ENCODE measurements at places on chromosomes 12 and 14.

DNA sequence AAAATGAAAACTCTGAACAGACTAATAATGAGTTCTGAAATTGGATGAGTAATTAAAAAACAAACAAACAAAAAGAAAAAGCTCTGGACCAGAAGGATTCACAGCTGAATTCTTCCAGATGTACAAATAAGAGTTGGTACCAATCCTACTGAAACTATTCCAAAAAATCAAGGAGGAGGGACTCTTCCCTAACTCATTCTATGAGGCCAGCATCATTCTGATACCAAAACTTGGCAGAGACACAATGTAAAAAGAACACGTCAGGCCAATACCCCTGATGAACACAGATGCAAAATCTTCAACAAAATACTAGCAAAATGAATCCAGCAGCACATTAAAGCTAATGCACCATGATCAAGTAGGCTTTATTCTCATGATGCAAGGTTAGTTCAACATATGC lies 183.9 kb upstream of the CNOT2 start:
- DNase-seq: no peak

DNA sequence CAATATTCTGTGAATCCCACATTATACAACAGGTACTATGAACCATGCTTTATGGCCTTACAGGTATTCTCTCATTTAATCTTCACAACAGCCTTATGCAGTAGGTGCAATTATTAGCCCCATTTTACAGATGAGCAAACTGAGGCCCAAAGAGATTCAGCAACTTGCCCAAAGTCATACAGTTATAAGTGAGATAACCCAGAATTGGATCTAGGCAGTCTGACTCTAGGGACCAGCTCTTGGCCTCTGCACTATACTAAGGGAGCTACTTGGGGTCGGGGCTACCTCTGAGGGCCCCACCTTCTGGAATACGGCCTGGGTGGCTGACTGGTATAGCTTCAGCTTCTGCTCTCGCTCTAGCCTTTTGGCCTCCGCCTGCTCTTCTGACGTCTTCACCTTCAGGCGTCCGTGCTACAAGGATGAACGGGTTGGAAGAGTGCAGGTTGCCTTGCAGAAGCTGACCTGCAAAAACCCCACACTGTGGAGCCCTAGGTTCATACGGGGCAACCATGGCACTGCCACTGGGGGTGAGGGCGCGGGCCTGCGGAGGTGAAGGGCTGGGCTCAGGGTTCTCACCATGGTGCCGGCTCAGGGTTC lies 762 bp downstream of the RABGGTA start:
- DNase-seq: no peak

- no peak for DNase-seq
These were observed 43.9 kb downstream of the GIT2 start for GRCh38 chr12:109952160-109952858.

- no peak for DNase-seq
These were observed 63.0 kb downstream of the TMEM30B start for GRCh38 chr14:61218157-61218556.

GRCh38 chr14:53032161-53032803 lies 81.4 kb upstream of the FERMT2 start:
- peak; percentile 51 for DNase-seq

DNA sequence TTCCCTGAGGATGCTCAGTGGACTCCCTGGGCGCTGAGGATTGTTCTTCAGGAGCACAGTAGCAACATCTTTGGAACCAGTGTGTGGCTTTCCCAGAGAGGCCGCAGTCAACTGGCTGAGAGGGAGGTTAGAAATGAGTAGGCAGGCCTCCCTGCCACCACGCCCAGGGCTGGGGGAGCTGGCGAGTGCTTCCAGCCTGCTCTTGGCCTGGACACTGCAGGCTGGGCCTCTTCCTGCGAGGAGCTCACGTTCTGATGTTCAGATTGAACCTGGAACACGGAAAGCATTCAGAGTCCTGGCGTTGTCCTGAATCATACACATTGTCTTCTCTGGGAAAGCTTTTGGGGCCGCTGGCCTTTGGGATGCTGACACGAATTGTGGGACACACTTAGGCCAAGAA lies 15.6 kb downstream of the TSPAN9 start:
- no peak for DNase-seq

DNA sequence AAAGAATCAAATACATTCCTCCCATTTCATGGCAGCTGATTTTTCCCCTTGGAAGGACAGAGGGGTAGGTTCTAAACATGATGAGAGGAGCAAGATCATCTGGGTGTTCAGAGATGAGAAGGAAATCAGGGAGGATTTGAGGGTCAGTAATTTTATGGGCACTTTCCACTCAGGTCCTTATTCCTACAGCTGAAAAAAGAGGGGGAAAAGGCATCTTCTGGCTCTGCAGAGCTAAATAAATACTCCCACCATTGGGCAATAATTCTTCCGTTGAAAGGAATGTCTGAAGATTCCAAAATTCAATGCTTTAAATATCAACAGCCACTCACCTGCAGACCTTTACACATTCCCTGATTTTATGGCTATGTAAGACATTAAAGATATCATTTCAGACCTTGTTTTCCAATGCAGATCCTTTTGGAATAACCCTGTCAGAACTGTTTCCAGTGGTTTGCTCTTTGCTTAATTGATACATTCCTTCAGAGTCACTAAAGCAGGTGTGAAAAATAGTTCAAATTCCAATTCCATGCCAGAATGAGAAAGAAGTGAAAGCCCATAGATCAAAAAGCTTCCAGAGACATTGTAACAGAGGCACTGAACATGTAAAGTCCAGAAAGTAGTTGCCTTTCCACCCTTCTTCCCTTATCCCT lies 233.3 kb upstream of the KRR1 start:
- no peak for DNase-seq

- DNase-seq: no peak
These were observed 111.9 kb downstream of the LRFN5 start for GRCh38 chr14:41718477-41719166.

DNA sequence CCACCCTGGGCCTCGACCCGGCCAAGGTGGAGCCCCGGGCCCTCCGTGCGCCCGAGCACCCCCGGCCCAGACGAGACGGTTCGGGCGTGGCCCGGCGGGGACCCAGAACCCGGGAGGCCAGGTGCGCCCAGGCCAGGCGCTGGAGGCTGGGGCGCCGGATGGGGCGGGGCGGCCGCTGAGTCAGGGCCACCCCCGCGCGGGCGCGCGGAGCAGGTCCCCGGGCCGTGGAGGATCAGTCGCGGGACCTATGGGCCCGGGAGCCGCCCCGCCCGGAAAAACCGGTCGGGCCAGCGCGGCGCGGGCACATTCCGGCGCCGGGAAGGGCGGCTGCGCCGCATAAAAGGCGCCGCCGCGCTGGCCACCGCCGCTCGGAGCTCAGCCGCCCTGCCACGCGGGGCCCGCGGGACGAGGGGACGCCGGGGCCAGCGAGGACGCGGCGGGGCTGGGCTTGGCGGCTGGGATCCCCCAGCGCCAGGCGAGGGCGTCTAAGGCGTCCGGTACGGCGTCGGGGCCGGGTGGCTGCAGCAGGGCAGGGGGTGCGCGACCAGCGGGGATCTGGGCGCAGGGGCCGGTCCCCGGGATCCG lies 21.5 kb upstream of the KIF26A start:
- no peak for DNase-seq

GRCh38 chr12:53245286-53245685 lies 13.3 kb upstream of the RARG start:
- DNase-seq: no peak

DNA sequence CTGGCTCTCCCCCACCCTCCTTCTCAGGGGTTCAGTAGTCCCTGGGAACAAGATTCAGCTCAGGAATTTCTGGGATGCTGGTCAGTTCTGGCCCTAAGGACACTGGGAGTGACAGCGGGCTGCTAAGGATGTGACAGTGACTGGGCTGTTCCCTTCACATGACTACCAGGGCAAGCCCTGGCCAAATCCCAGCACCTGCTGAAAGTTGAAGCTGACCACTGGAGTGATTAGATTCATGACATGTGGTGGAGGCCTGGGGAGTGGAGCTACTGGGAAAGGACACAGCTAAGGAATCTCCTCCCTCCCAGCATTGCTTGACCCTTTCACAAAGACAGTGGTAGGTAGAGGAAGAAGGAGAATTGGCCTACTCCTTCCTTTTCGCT lies 204.9 kb downstream of the DAD1 start:
- DNase-seq: no peak

GRCh38 chr14:80809663-80810062 lies 131.9 kb downstream of the CEP128 start:
- DNase-seq: no peak

- DNase-seq: no peak
These were observed 352.1 kb downstream of the ATP23 start for GRCh38 chr12:58293308-58293982.

DNA sequence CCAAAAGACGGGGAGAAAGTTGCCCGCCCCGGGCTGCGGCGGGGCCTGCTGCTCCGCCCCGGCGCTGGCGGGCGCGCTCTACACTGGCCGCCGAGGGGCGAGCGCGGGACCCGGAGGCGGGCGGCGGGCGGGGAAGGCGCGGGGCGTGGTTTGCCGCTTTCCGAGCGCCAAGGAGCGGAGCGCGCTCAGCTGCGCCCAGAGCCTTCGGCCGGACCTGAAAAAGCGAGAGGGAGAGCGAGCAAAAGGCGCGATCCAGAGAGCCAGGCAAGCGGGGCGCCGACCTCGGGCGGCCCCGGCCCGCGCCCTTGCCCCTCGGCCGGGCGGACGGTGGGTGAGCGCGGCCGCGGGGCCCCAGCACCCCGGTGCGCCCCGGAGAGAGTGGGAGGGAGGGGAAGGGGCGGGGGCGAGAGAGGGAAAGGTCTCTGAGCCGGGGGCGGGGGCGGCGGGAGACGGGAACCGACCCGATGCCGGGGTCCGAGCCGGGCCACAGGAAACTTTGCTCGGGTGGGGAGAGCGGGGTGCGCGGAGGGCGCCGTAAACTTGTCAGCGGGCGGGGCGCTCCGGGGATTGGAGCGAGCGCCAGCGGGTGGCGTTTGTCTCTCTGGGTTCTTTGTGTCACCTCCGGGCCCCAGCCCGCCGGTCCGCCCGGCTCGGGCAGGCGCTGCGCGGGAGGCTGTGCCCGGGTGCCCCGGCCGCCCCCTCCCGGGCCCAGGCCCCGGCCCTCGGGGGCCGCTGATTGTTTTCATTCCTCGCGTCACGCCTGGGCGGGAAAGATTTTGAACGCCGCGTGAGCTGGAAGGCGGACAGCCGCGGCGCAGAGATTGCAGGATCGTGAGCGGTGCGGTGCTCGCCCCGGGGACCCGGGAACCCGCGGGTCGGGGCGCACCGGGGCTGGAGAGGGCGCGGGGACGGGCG lies at the start of gene SYNE2:
Gene SYNE2 (plus strand): TSS at position 188 of the 915 bp plus-strand sequence. CDS start 56,145 bp downstream, outside the sequence.
- DNase-seq: peak; percentile 20

- DNase-seq: no peak
These were observed 5.7 kb upstream of the SLC41A2 start for GRCh38 chr12:104963757-104964156.

DNA sequence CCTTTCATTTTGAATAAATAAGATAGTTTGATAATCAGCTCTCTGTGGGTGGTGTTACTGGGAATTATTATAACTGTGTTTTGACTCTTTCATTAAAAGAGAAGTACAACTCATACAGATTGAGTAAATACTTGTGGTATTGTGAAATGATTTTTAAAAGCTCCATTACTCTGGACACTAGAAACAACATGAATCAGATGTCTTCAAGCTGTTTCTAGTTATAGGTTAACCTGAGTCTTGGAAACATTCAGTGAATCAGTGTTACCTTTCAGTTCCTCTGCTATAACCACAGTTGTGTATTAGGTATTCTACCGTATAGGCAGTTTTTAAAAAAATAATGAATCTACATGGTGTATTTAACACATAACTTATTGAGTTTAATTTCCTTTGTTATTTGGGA lies 128.4 kb upstream of the SSTR1 start:
- DNase-seq: no peak

- DNase-seq: no peak
These were observed 9.8 kb upstream of the PARP11 start for GRCh38 chr12:3882896-3883564.

GRCh38 chr14:90318016-90318415 lies 13.7 kb downstream of the NRDE2 start:
- DNase-seq: no peak

Measured in midbrain (tissue), 1 donor.